HFF-Myc (cell line): ENCODE measurements at places on chromosomes 1 and 21.

DNA sequence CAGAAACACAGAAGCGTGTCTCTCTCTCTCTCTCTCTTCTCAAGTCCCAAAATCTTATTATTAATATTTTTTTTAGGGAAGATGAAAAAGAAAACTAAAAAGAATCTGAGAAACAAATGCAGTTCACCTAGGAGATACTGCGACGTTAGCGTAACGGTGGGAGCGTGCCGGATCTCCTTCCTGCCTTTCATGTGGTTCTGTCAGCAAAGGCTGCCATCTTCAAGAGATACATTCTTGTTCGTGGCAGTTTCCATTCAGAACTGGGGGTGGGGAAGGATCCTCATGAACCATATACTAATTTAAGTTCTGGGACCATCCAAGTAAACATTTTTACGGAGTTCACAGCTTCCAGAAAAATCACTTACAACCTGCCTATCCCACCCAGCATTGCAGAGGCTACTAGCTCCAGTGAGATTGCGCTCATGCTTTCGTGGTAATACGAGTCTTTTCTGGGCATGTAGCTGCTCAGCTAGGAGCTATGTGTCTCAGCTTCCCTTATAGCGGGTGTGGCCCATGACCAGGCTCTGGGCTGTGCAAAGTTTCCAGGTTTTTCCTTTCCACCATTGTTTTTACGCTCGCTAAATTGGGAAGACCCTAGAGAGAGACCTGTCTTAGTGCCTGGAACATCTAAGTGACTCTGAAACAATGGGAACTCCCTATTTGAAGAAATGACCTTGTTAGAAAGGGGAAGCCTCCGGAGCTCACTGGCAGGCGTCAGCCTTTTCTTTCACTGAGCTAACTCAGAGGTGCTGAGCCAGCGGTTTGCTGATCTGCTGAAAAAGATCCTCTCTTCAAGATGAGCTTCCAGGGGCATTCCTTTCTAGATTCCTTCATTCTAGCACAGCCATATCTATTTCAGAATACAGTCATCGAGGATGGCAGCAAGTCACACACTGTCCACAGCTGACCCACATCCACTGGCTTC lies 17.3 kb downstream of the SLAMF1 start:
- DNase-seq = no peak

GRCh38 chr21:42201615-42202161 lies 17.3 kb upstream of the ABCG1 start:
- no peak for DNase-seq

DNA sequence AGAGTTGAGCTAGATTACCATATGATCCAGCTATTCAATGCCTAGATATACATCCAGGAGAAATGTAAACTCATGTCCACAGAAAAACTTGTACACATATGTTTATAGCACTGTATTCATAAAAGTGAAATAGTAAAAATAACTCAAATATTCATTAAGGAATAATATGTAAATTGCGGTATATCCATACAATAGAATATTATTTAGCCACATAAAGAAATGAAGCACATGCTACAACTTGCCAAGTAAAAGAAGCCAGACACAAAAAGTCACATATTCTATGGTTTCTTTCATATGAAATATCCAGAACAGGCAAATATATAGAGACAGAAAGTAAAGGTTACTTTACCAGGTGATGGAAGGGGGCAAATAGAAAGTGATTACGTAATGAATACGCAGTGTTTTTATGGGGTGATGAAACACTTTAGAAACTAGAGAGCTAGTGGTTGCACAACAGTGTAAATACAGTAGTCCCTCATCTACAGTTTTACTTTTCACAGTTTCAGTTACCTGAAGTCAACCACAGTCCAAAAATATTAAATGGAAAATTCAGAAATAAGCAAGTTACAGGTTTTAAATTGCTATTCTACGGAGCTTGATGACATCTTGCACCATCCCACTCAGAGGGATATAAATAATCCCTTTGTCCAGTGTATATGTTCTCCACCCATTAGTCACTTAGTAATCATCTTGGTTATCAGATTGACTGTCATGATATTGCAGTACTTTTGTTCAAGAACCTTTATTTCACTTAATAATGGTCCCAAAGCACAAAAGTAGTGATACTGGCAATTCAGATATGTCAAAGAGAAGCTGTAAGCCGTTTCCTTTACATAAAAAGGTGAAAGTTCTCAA lies 62.3 kb downstream of the ZNF644 start:
- no peak for DNase-seq

DNA sequence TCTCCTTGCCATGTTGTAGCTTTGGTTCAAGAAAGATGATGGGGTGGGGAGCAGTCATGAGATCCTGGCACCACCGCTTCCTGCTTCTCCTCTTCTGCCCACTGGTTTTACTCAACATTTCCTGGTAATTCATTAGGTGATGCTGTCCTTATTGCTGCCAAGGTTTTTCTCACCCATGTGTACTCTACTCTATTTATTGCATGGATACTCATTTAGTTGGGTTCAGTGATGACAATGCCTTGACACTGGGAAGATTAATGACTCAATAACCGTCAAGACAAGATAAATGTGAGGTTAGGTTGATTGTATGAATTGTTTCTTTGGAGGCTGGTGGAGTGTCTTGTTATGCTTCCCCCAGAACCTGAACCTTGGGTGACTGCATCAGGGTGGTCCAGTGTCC lies 484.2 kb downstream of the SIPA1L2 start:
- DNase-seq = no peak

DNA sequence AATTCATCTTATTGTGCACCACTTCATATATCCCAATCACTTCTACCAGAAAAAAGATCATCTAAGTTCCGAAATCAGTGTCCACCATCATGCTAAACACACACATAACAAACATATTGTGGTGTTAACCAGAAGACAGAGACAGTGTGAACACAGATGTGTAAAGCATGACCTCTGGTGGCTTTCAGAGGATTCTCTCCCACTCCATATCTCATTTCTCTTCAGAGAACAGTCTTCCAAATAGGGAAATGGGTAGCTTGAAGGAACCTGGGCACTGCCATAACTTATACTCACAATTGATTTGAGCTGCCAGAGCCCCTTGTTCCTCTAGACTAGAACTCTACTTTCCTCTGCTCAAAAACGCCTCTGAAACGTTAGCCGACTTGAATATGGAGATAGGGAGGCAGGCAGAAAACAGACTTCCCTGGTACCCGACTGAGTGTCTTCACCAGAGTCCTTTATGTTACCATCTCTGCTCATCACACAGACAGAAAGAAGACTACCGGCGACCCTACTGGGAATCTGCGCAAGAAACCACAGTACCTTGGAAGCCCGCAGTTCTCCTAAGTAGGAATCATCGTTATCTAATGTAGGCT lies 1.8 kb upstream of the ELAPOR1 start:
- DNase-seq = no peak

GRCh38 chr1:74822851-74823401 lies 90.0 kb downstream of the TYW3 start:
- no peak for DNase-seq

- DNase-seq = no peak
Measured at GRCh38 chr1:216330262-216330661, 93.0 kb downstream of the USH2A start.

DNA sequence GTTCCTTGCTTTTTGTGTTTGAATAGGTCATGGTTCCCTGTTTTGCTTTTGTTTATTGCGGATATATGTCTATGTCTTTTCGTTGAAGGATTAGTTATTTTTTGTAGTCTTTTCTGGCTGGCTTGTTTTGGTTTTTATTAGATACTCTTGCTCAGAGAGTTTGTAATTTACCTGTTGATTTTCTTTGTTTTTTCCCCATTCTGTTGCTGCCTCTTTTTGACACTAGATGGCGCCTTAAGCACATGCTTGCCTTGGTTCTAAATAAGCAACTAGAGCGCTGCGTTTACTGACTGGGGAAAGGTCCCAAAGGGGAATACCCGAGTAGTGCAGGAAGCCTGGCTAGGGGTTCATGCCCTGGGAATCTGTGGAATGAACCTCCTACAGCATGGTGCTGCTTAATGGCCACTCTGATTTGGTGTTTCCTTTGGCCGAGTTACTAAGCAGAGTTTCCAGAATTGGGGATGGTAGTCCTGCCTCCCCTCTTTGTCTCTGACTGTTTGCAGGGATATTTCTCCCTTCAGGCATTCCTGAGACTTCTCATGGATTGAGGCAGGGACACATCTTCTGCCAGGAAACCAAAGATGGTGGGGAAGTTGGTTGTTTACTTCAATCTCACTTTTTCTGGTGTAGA lies 143.2 kb downstream of the PTPRU start:
- DNase-seq = peak; percentile 17

GRCh38 chr1:24743404-24744211 lies 1.6 kb upstream of the CLIC4 start:
- peak; percentile 85 for DNase-seq

DNA sequence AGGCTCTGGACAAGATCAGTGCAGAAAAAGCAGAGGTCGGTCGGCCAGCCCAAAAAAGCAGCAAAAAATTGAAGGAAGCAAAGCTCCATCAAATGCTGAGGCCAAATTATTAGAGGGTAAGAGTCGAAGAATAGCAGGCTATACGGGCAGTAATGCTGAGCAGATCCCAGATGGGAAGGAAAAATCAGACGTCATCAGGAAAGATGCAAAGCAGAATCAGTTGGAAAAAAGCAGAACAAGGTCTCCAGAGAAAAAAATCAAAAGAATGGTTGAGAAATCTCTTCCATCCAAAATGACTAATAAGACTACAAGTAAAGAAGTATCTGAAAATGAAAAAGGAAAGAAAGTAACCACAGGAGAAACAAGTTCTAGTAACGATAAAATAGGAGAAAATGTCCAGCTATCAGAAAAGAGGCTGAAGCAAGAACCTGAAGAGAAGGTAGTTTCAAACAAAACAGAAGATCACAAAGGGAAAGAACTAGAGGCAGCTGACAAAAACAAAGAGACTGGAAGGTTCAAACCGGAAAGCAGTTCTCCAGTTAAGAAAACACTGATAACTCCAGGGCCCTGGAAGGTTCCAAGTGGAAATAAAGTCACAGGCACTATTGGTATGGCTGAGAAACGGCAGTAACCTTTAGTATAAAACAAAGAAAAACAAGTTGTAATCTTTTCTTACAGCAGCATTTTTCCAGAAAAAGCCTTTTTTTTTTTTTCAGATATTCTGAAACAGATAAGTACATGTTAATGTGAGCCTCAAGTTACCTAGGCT lies 75.7 kb downstream of the PHTF1 start:
- DNase-seq = no peak

DNA sequence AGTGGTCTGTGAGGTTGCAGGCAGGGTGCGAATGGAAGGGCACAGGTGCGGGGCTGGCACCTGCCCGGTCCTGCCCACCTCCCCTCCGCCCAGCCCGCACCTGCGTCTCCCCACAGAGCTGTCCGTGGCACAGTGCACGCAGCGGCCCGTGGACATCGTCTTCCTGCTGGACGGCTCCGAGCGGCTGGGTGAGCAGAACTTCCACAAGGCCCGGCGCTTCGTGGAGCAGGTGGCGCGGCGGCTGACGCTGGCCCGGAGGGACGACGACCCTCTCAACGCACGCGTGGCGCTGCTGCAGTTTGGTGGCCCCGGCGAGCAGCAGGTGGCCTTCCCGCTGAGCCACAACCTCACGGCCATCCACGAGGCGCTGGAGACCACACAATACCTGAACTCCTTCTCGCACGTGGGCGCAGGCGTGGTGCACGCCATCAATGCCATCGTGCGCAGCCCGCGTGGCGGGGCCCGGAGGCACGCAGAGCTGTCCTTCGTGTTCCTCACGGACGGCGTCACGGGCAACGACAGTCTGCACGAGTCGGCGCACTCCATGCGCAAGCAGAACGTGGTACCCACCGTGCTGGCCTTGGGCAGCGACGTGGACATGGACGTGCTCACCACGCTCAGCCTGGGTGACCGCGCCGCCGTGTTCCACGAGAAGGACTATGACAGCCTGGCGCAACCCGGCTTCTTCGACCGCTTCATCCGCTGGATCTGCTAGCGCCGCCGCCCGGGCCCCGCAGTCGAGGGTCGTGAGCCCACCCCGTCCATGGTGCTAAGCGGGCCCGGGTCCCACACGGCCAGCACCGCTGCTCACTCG lies 23.3 kb downstream of the FTCD start:
- DNase-seq = no peak

- DNase-seq = peak; percentile 61
Measured at GRCh38 chr1:207052911-207053769, at the start of gene PFKFB2. Gene PFKFB2 (plus strand): TSS chr1:207053275. CDS start chr1:207054718, 1,443 bp downstream.

DNA sequence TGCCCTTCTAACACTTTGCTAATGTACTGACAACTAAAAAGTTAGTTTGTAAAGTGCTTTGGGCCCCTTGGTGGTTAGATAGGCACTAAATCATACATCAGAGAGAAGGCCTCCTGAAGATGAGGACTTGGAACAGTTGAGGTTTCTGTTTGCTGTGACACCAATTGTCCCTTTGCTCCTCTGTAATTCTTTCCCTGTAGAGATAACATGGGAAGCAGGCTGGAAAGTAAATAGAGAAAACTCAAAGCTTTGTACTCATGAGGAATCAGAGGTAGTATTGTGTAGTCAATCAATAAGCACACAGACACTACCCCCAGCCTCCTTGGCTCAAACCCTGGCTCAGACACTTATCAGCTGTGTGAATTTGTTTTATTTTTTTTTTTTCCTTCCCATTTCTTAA lies 31.6 kb upstream of the BARHL2 start:
- no peak for DNase-seq

DNA sequence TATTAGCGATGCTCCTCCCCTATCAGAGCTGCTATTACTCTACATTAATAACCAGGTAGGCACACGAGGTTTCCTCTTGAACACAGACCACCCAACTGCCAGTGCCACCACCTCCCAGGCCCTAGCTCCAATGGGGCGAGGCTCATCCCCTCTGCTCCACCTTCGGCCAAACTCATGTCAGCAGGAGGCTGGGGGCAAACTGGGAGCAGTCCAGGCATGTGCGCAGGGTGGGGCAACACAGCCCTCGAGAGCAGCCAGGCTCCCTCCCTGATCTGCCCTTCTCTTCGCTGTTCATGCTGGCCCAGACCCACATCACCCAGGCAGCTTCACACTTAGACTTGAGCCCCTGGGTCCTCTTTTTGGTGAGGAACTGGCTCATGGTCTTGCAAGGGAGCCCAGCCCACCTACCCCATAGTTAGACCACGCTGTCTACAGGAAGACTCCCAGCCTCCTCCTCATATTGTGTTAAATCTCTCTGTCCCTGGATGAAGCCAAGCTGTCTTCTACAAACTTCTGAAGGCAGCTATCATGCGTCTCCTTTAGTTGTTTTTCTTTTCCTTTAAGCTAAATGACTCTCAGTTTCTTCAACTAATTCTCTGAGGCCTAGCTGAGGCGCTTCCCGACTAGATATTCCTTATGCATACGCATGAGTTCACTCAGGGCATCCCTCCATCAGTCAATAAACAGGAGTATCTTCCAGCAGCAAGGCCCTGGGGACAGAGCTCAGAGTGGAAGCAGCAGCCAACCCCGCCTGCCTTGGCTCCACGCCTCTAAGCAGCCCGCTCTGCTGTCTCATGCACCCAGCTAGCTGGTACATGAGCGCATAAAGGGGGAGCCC lies 12.0 kb downstream of the TMEM9 start:
- DNase-seq = no peak
